ENCODE measurements at places on chromosomes 6 and 20.

- DNase-seq, result no peak
Measured at GRCh38 chr6:157795841-157796240, 27.2 kb upstream of the SNX9 start.

DNA sequence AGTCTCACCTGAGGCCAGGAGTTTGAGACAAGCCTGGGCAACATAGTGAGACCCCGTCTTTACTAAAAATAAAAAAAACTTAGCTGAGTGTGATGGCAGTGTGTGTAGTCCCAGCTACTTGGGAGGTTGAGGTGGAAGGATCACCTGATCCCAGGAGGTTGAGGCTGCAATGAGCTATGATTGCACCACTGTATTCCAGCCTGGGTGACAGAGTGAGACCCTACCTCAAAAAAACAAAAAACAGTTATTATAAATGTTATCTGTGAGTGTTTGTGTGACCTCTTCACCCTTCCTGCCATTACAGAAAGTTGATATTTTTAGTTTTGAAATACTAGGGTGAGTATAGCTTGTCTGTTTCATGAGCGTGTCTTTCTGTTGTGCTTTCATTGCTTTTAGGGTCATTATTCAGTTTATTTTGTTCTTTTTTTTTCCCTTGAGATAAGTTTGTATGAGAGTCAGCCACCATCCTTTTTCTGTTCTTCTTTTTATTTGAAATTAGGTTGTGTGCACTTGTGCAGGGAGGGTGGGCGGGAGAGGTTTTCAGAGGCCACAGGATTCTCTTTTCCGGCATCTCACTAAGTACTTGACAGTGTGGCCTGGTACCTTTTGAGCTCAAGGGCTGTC lies 26.2 kb downstream of the CDYL start:
- no peak for DNase-seq

GRCh38 chr6:152716322-152716721 lies 18.6 kb downstream of the MYCT1 start:
- DNase-seq, result no peak

GRCh38 chr6:90098627-90099026 lies 198.0 kb downstream of the BACH2 start:
- no peak for DNase-seq

GRCh38 chr6:36682328-36683144 lies 4.0 kb downstream of the CDKN1A start:
- peak; percentile 73 for DNase-seq

DNA sequence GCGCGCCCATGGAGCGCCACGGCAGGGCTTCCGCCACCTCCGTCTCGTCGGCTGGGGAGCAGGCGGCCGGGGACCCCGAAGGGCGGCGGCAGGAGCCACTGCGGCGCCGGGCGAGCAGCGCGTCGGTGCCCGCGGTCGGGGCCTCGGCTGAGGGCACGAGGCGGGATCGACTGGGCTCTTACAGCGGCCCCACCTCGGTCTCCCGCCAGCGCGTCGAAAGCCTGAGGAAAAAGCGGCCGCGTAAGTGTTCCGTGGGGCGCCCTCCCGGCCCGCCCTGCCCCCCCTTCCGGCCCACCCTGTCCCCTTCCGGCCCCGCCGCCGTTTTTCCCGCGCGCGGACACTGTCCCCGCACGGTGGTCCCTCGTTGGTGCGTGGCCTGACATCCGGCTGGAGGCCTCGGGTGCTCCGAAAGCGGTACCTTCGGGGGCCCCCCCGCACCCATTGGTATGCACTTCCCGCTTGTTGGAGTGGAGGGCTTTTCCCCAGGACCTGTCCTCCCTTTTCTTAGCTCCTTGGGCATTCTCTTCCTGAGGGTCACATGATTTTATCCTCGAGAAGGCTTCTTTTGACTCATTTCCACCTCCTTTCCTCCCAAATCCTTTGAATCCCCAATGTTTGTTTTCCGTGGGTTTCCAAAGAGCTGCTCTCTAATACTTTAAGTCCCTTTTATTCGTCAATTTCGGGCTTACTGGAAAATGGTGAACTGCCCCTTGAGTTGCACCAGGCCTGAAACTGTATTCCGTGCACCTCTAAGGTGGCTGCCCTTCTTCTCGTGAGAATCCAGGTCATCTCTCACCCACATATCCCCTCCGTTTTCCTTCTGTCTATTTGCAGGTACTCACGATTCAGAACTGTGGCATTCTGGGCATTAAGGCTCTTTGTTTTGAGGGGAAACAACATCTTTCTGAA lies 556 bp downstream of the PANK2 start:
- peak; percentile 72 for DNase-seq

DNA sequence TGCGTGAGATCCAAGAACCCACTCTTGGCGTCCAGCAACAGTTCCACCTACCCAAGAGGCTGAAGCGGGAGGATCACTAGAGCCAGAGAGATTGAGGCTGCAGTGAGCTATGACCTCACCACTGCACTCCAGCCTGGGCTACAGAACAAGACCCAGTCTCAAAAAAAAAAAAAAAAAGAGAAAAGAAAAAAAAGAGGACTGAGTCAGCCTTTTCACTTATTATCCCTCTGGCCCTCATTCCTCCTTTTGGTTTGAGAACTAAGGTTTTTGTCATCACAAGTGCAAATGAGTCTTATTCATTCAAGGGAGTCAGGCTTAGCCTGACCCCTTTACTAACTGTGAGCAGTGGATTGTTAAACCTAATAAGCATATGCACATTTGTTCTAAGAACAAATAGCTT lies 37.9 kb upstream of the JARID2 start:
- no peak for DNase-seq

- DNase-seq, result no peak
Measured at GRCh38 chr6:144214029-144214428, 63.7 kb downstream of the STX11 start.

DNA sequence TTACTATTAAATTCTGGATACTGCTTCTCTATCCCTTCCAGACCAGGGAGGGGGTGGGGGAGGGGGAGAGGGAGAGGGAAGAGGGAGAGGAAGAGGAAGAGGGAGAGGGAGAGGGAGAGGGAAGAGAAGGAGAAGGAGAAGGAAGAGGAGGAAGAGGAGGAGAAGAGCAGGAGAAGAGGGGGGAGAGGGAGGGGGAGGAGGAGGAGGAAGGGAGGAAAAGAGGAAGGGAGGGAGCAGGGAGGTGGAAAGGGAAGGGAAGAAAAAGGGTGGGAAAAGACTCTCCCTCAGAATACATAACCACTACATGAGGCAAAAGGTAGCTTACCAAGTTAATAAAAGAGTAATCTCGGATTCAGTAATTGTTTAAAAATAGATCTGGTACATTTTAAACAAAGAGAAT lies 46.0 kb downstream of the FAM184A start:
- no peak for DNase-seq

DNA sequence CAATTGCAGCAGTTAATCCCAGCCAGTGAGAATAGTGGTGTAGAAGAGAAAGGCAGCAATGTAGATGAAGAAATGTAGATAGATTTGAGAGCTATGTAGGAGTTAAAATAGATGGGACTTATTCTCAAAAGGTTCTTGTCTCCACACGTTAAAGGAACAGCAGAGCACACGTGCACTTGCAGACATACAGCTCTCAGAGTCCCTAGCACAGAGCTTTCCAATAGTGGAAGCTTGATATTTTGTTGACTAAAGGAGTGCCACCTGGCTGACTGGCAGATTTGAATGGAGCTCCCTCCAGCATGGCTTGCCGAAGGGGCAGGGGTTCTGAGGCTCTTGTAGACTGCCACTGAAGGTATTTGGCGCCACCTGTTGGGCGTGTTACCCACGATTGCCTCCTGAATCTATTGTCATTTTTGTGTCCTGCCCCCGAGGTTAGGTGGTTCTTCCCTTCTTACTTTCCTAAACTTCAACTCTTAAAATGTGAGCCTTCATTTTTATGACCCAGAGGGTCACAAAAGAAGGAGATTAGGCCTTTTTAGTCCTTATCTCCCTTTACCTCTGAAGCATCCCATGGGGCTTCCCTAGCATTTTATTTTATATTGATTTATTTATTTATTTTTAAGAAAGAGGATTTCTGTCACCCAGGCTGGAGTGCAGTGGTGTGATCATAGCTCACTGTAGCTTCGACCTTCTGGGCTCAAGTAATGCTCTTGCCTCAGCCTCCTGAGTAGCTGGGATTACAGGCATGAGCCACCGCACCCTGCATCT lies 16.4 kb downstream of the BRD2 start:
- DNase-seq, result peak; percentile 93

- DNase-seq, result no peak
Measured at GRCh38 chr6:33962246-33963027, 158.6 kb upstream of the MLN start.

DNA sequence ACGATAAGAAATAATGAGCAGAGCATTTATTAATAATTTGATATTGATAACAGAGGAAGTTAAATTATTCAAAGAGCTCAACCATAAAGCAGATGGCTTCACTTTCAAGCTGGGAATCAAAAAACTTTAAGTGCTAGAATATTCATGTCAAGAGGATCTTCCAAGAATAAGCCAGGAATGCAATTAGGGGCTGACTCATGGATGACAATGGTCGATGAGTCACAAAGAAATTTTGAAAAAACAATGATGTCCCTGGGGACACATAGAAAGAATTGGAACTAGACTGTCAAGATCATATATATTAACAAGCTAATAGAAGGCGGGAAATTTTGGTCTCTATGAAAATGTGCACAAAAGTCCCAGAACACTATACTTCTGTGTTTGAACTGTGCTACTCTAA lies 304.1 kb downstream of the LAMA2 start:
- DNase-seq, result no peak

DNA sequence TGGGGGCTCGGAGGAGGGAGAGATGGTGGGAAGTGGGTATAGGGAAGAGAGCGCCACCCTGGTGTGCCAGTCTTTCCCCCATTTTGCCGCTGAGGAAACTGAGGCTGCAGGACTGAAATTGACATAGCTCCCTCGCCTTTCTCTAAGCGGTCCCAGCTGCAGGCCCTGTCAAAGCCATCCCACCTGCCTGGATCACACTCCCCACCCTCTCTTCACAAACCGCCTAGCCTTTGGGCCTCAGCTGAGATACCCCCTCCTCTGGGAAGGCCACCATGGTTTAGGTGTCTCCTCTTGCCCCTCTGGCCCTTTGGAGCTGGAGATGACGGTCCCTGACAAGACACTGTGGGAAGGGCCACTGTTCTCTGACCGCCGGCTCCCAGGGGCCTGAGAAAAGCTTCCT lies 16.9 kb downstream of the SRC start:
- DNase-seq, result no peak

DNA sequence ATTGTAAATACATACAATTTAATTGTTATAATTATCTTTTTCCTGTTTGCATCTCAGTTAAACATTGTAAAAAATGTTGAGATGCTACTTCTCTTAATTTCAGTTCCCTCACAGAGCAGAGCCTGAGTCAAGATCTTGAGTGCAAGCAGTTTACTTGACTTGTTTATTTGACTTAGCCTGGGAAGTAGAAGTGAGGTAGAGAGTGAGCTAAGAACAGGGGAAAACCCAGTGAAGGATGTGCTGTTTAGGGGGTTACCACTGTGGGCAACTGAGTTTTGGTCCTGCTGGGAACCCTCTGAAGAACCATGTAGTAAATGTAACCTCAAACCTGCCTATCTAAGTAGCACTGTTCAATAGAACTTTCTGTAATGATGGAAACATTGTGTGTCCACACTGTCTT lies 495.2 kb upstream of the FLRT3 start:
- DNase-seq, result no peak

DNA sequence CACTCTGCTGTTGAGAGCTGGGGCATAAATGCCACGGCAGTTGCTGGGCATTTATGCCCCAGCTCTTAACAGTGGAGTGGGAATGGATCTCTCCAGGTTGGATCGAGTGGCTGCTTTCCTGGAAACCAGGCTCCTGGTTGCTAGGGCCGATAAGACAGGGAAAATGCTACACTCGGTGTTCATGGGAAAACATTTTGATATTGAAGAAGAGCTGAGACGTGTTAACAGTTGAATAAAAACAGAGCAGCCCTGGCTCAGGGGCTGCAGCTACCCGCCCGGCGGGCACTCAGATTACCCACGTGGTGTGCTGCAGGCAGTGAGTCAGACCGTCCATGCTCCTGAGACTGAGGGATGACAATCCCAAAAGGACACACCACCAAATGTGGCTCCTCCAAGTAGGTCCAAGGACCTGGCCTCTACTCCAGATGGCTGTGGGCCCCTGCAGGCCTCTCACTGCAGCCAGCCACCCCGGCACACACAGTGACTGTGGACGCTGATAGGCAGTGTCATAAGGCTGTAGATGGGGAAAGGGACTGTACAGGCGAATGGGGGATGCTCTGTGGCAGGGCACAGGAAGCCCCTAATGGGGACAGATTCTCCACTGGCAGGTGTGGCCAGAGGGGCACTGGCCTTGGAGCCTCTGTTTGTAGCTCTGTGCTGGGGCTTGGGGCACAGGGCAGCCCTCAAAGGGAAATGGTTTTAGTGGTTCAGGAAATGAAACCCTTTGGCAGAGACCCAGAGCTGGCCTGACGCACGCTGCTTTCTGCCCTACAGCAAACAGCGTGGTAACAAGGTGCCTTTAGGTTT lies 237.8 kb downstream of the LY86 start:
- DNase-seq, result no peak

DNA sequence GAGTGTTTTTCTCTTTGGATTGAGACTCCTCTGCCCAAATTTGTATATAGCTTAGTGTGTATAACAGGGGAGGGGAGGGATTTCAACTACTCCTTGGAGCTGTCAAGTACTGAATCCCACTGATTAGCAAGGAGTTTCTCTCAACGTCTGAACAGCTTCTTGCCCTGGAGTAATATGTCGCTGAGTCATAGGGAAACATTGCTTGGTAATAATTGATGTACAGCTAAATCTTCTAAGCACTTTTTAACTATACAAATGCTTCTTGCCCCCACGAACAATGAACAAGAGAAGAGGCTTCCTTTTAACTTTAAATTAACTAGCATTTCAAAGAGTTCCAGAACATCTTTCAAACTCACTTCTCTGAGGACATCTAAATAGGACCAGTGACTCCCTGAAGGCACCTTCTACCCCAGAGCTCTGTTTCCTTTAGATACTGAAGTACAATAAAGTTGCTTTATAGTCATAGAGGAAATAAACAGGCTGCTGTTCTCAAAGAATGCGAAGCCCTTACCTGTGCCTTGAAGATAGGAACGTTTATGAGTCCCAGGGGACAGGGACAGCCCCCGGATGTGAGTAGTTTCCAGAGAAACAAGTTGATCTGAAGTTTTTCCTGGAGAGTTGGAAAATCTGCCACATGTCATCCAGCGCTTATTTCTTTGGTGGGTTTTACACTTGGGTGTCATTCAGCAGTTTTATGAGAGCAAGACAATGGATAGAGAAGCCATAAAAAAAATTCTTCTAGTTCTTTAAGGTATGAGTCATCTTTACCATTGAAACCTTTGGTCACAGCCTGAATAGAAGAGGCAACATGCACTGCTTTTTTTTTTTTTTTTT lies 462.5 kb upstream of the BTBD3 start:
- no peak for DNase-seq

DNA sequence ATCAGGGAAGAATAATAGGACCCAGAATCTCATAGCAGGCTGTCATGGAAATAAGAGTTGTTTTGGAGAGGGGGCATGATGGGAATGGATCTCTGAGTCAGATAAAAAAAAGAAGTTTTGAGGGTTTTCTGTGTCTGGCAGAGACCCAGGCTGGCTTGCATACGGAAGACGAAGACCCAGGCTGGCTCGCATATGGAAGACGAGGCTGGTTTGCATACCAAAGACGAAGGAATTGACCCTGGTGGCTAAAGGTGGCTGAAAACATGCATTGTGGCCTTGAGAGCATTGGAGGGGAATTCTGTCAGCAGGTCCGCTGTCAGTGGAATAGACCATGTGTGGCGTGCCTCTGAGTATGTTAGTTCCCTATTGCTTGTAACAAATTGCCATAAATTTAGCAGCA lies 335.1 kb downstream of the BTBD3 start:
- DNase-seq, result no peak

Data from stimulated activated naive CD8-positive, alpha-beta T cell treated with anti-CD3 and anti-CD28 coated beads, Interleukin-15, Interleukin-2, amounts not matched to agents 100 U/mL and 50 U/mL, for 24 hours (primary cell).